Renal cortex interstitium (tissue), 15 donors: ENCODE measurements at places on chromosomes 1 and 21.

- DNase-seq, result no peak
Measured at GRCh38 chr1:41557751-41558455, 73.4 kb upstream of the EDN2 start.

DNA sequence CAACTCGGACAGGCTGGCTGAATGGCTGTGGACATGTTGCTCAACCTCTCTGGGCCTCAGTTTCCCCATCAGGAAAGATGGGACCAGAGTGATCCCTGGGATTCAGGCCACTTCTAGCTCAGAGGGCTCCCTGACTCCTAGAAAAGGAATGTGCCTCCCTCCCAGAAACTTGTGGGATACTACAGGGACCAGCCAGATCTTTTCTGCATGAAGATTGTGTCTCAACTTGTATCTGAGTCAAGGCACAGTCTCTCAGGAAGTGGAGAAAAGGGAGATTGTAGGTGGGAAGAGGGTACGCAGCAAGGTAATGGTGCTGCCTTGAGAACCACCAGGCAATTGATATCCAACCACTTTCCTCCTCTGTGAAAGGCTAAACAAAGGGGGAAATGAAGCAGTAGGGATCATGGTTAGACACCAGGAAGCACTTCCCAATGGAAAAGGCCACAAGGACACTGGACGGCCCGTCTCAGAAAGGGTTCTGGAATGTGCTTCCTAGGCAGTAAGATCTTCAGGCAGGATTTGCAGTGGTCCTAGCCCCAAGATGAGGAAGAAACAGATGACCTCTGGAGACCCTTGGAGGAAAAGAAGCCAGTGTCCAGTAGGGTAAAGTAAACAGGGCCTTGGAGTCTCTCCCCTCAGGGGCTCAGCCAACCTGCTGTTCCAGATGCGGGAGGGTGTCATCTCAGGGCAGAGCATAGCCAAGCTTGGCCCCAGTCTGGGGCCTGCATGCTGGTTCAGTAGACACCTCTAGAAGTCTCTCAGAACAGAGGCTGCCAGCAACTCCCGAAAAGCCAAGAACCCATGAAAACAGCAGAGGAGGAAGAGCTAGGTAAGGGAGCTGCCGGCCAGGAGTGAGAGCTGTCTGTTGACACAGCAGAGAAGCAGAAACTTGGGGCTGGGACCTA, 16.8 kb downstream of the IFFO2 start:
- no peak for DNase-seq

- no peak for DNase-seq
Measured at GRCh38 chr1:175851749-175852148, 108.4 kb upstream of the TNR start.

DNA sequence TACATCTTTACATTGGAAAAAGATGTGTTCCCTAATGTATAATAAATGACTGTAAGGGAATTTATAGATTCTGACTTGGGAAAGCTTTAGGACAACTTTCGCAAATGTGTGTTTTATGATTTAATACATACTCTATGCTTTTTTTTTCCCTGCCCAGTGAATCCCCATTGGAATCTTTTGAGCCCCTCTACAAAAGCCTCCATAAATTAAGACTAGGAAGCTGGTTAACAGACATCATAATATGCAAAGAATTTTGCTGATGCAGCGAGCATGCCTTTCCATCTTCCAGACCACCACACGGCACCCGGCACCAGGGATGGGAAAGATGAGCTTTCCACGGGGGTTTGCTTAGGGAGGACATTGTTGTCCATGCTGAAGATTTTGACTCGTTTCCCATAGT, 156.1 kb upstream of the IVNS1ABP start:
- no peak for DNase-seq

- no peak for DNase-seq
Measured at GRCh38 chr1:117106478-117106877, 15.1 kb downstream of the TRIM45 start.
